ENCODE measurements at places on chromosomes 3 and 15.

DNA sequence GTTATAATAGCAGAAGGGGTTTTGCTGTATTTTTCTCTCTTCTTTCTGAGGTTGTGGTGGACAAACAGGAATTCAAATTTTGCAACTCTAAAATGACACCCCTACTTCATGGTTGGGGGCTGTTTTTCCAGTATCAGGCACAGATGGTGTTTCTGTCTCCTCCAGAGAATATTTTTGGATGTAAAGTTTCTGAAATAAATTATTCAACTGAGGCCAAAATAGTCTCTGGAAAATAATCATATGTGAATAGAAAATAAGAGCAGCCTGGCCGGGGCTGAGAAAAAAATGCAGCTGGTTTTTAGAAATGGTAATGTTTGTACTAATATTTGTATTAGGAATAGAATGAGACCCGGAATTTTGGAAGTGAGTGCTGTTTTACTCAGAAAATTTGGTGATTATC, 121.3 kb upstream of the ADAMTS9 start:
- DNase-seq = no peak

- DNase-seq = no peak
These were observed 219.0 kb downstream of the SHQ1 start for GRCh38 chr3:72629191-72629631.

GRCh38 chr3:142952272-142953193, 10.9 kb downstream of the PAQR9 start:
- no peak for DNase-seq

GRCh38 chr3:39109086-39109485, 1.6 kb downstream of the TTC21A start:
- DNase-seq = no peak

Measured in left forelimb (tissue), 1 donor.